ENCODE measurements at places on chromosomes 12 and 14.

- no peak for DNase-seq
Measured at GRCh38 chr14:78840898-78841297, 670.7 kb downstream of the NRXN3 start.

DNA sequence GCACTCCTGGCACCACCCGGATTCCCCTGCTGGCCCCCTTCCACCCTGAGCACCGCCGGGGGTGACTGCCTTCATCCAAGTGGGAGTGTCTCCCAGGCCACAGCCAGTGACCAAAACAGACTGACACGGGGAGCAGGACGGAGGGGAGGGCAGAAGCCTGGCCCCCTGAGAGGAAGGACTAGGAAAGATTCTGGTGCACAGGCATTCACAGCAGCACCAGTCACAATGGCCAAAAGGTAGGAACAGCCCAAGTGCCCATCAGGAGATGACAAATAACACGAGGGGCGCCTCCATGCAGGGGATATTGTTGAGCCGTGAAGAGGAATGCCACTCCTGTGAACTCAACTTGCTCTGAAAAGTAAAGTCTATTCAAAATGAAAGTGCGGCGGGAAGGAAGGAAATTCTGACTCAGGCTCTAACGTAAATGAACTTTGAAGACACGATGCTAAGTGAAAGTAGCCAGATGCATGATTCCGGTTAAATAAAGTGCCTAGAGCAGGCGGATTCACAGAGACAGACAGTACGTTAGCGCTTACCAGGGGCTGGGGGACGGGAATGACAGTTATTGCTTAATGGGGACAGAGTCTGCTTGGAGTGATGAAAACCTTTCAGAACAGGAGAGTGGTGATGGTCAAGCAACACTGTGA is 146.1 kb upstream of the NCOR2 start:
- peak; percentile 23 for DNase-seq

GRCh38 chr14:60151715-60152114 is 13.5 kb downstream of the DHRS7 start:
- DNase-seq = peak; percentile 65

DNA sequence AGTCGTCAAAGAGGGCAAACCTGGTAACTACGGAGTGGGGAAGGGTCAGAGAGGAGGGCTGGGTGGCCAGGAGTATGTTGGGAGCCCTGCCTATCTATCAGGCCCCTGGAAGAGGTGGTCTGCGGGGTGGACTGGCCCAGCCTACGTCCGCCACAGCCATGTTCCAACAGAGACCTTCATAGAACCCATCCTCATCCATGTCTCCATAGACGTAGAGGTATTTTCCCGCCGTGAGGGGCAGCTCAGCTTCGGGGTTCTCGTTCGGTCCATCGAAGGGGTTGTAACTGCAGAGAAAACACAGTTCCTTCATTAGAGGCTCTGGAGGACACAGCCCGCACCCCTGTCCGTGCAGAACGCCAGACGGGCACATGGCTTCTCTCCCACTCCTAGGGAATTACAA is 107.3 kb downstream of the PIWIL1 start:
- no peak for DNase-seq

DNA sequence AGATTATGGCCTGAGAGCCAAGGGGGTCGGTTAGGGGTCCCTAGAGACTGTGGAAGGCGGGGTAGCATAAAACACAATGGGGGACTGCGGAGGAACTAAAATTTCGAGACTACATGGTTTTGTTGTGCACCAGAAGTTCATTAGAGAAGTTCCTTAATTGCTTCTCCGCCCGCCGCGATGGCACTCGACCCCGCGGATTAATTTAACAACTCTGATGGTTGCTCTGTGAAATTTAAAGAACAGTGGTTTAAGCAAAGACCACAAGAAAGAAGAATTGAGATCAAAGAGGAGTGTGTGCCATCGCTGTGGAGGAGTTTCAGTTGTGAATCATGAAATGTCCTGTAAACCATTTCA is 1.4 kb upstream of the CCDC88C start:
- DNase-seq = no peak

GRCh38 chr12:79546466-79547043 is 144.2 kb downstream of the PAWR start:
- no peak for DNase-seq

DNA sequence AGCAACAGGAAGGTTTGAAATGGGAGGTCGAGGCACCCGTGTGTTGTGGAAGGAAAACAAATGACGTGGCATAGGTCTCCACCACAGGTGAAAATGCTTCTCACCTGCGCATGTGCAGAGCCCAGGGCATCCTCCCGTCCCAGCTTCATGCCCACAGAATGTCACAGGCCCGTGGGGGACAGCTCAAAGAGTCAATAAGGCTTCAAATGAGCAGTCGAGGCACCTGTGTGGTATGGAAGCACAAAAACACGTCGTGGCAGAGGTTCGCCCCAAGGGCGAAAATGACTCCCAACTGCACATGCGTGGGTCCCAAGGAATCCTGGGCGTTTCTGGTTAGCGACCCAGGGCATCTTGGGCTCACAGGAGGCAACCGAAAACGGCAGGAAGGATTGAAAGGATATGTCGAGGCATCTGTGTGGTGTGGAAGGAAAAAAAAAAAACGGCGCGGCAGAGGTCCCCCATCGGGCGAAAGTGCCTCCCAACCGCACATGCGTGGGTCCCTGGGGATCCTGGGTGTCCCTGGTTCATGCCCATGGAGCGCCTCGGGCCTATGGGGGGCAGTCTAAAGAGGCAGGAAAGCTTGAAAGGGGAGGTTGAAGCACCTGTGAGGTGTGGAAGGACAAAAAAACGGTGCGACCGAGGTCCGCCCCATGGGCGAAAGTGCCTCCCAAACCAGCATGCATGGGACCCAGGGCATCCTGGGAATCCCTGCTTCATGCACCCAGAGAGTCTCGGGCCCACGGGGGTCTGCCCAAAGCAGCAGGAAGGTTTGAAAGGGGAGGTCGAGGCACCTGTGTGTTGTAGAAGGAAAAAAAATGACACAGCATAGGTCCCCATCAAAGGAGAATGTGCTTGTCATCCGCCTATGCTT is 578.5 kb downstream of the ALG10 start:
- DNase-seq = no peak

GRCh38 chr14:64715146-64715627 is 11.0 kb downstream of the PLEKHG3 start:
- no peak for DNase-seq

- DNase-seq = no peak
Measured at GRCh38 chr14:39087493-39087892, 15.5 kb downstream of the SEC23A start.

DNA sequence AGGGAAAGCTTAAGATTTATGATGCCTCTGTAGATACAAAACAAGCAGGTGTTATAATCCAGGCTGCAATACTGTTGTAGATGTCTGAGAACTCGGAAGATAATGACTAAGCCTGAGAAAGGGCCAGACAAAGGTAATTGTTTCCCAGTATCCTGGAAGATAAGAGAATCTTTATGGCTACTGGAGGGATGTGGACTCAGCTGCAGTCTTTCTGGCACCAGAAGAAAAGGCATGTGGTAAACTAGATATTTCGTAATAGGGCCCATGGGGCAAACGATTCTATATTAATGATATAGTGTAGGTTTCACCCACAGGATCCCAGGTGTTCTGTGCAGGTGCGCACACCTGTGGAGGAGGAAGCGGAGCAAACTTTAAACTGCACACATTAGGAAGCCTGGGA is 9.2 kb upstream of the APOLD1 start:
- DNase-seq = no peak

DNA sequence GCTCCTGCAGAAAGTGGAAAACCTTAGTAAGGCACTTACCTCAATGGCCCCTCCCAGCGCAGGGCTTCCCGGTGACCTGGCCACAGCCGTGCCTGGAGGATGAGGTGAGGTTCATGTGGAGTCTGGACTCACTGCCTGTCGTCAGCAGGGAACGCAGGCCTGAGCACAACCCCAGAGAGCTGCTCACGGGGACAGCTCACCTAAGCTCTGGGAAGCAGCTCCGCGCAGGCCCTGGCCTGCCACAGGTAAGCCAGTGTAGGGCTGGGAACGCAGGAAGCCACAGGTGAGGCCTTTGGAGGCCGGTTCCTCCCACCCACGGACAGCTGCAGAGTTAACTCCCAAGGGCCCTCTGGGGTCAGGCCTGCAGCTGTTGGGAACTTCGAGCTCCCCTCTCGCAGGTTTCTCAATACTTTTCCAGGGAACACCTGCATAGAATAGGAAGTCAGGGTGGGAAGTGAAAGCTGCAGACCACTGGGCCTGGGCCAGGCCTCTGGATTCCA is 32.7 kb downstream of the ANAPC7 start:
- DNase-seq = no peak

DNA sequence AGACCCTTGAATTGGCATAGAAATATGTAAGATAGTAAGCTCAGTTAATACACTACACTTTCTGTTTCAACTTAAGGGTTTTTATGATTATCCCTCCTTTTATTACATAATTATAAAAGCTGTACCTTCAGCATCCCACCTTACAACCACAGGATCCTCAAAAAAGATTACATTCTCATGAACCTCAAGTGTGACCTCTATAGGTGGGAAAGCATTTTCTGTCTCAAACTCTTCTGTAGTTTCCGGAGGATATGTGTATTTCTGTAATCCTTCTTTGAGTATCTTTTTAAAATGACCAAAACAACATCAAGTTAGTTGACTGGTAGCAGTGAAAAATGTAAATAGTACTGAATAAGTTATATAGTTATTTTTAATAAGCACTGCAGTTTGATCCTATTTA is 75.9 kb downstream of the DNAI7 start:
- no peak for DNase-seq

- DNase-seq = no peak
Measured at GRCh38 chr12:78028426-78028825, 197.7 kb downstream of the NAV3 start.

GRCh38 chr12:93419388-93420034 is 22.2 kb downstream of the UBE2N start:
- no peak for DNase-seq

DNA sequence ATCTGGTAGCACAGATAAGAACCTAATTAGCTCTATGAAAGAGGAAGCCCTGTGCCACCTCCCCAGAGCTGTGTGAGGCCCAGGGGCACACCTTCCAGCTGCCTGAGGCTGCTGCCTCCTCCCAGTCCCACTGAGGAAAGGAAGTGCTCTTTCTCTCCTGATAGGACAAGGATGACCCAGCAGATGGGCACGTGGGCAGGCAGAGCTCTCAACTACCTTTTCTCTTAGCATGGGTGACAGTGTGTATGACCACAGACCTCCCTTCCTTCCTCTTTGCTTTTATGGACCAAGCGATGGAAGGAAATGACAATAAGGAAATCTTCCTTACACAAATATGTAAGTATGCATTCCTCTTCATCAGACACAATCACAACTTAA is 127.6 kb upstream of the AMIGO2 start:
- peak; percentile 26 for DNase-seq

DNA sequence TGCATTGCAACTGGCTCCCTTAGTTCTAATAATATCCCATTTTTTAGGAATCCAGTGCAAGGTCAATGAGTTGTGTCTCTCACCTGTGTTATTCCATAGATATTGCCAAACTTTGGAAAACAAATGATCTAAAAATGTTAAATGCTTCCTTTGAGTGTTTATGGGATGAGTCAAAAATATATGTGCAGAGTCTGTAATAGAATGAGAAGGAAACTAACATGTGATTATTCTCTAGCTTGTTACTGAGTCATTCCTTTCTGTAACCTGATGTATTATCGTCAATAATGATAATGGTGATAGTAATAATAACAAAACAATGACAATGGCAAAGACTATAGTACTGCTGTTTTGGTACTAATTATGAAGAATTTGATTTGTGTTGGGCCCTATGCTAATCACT is 11.5 kb downstream of the ACSS3 start:
- DNase-seq = no peak

DNA sequence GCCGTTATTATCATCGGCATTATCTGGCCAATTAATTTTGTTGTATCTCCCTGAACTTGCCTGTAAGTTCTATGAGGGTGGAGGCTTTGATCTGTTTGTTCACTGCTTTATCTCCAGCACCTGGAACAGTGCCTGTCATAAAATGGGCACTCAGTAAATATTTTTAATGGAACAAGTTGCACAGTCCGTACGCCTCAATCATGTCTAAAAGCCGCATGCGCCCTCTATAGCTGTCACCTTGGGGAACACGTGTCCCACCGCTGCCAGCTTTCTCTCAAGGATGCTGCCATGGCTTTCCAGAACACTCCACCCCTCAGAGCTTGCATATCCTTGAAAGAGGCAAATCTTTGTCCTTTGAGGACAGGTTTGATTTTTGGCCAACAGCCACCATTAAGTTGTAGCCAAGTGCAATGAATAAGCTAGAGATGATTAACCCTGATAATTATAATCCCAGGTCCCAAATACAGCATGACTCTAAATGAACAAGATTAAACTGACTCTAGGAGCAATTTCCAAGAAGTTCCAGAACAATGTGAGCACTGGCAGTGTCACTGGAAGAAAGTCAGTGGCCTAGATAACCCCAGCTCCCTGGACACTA is 55.1 kb downstream of the ERH start:
- no peak for DNase-seq

DNA sequence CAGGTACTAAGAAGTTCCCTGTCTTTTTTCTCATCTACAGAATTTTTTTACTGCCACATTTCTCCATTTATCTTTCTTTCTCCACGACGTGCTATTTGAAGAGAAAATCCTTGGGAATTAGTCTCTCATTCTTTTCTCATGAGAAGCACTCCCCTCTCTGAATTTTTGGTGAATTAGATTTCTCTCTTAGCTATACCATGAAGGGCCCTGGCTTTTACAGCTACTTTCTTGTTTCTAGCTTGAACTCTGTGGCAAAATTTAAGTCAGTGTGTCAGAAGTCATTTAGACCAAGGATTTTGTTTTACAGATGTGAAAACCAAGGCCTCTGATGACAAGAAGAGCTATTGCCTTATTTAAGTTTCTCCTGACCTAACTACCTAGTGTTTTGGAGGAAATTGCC is 213.1 kb downstream of the AEBP2 start:
- no peak for DNase-seq

GRCh38 chr12:124184456-124184855 is 110.4 kb upstream of the RFLNA start:
- DNase-seq = no peak

GRCh38 chr12:108442067-108442466 is 73.0 kb upstream of the FICD start:
- DNase-seq = no peak

- no peak for DNase-seq
Measured at GRCh38 chr12:54296393-54297099, 4.3 kb downstream of the NFE2 start.

DNA sequence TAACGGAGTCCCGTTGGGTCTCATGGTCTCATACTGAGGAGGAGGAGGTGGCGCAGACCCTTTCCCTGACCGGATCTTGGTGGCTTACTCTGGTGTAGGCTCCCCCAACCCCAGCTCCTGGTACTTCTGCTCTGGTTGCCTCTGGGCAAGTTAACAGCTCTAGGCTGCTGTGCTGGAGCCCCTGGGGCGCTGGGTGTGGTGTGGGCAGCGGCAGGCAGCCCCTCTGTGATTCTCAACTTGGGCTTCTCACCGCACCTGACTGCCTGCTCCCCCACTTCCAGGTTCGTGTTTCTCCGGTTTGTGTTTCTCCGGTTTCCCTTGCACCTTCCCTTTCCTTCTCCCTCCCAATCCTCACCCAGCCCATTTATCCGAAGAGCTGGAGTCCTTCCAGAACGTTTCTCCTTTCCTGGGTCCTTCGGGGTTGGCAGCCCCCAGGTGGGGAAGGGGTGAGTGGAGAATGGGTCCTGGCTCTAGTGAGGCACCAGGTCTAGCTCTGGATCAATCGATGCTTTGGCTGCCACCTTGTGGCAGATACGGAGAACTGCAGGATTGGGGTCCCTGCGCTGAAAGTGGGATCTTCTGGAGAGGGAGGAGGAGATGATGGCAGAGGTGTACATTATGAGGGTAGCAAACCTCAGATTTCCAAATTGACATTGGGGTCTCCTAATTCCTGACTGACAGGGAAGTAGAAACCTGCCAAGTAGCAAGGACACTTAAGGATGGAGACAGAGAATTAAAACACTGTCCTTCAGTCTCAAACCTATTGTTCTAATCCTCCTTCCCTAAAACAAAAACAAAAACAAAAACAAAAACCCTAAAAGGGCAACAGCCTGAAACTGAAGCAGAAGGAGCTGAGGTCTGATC is 8.3 kb downstream of the CISTR start:
- DNase-seq = peak; percentile 54
